Keratinocyte (primary cell): ENCODE measurements at places on chromosomes 5 and 9. TPM values are rescaled to one million over a fixed set of nuclear protein-coding genes. Genes with fewer than 3 reads are reported as not detected.

Gene SNX30
- 6.6 to 9.4 TPM (median 9.0 TPM) in 3 replicates for polyA plus RNA-seq

- no peak overlapping the region for H3K4me3 ChIP-seq
- no peak for DNase-seq
- peaks cover 8% of the 10 kb centered on the region for H3K4me1 ChIP-seq
- no peaks in the 10 kb centered on the region for H3K27me3 ChIP-seq
- H3K36me3 ChIP-seq = peaks cover 4% of the 10 kb centered on the region
- H3K27ac ChIP-seq = no peak overlapping the region
Measured at GRCh38 chr9:131721076-131721475, 18.8 kb downstream of the RAPGEF1 start.

GRCh38 chr9:132942541-132943182, 1.8 kb downstream of the TSC1 start:
- H3K27ac ChIP-seq = no peak overlapping the region
- H3K36me3 ChIP-seq = no peaks in the 10 kb centered on the region
- H3K27me3 ChIP-seq = no peaks in the 10 kb centered on the region
- DNase-seq = no peak

DNA sequence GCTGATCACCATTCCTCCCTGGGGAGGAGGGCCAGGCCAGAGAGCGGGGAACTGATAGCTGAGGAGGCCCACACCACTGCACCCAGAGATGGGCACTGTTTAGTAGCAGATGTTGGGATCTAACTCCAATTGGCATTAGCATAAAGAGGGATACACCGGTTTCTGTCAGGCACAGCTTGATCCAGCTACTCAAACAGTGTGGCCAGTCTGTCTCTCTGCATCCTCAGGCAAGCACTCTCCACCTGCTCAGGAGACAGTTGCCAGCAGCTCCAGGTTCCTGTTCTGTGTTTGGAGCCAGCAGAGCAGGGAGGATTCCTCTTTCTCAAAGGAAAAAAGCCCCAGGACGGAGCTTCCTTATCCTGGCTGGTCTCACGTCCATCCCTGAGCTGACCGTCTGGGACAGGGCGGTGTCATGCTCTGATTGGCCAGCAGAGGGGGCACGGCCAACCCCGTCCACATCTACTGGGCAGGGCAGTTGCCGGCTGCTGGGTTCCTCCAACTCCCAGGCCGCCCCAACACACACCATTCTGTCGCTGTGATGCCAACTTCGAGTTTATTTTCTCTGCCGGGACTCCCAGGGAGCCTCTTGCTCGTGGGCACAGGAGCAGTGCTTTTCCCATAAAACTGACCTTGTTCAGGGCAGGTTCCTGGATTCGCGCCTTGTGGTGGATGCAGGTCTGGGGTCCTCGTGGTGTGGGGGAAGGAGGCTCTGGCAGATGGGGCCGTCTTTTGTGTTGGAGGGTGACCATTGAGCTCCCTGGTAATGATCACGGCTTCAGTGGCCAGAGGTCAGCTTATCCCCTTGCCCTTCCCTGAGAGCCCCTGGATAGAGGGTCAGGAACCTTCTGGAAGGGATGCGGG, 47.9 kb downstream of the COL5A1 start:
- no peaks in the 10 kb centered on the region for H3K4me1 ChIP-seq
- no peaks in the 10 kb centered on the region for H3K36me3 ChIP-seq
- H3K27me3 ChIP-seq = no peaks in the 10 kb centered on the region
- no peak for DNase-seq
- no peak overlapping the region for H3K4me3 ChIP-seq
